Mammary epithelial cell (primary cell): ENCODE measurements at places on chromosomes 13 and 19. TPM values are rescaled to one million over a fixed set of nuclear protein-coding genes. Genes with fewer than 3 reads are reported as not detected.

The CAPS gene
- 15.0 TPM for total RNA-seq

The OR10H4 gene
- not detected for total RNA-seq

The SULT2A1 gene
- not detected for total RNA-seq

The KASH5 gene
- not detected for total RNA-seq
